ENCODE measurements at places on chromosomes 5 and 9. TPM values are rescaled to one million over a fixed set of nuclear protein-coding genes. Genes with fewer than 3 reads are reported as not detected.

DNA sequence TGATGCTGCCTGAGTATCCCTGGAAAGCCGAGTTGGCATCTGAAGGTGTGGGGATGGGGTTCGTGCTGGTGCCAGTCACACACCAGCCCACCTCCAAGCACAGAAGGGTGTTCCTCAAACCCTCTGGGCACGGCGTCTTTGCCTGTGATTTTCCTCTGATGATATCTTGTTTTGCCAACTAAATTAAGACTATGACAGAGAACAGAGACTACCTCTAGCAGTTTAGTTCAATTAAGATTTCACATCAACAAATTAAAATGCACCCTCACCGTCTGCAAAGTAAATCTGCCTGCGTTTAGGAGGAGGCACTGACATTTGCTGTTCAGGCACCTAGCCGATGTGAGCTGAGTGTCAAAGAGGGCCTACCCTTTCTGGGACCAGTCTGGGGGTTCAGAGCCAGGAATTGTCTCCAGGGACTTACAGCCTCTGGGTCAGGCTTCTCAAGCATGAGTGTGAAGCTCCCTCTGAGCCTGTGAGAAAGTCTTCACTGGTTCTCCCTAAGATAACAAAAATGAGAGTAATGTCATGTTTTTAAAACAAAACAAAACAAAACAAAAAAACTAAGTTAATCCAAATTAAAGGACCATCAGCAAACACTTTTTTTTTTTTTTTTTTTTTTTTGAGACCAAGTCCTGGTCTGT is 55.4 kb upstream of the CTNNA1 start:
- no peaks in the 10 kb centered on the region for H3K27me3 ChIP-seq
- no peak for DNase-seq
- H3K4me3 ChIP-seq = no peak overlapping the region

- no peak overlapping the region for H3K27ac ChIP-seq
- H3K27me3 ChIP-seq = no peaks in the 10 kb centered on the region
- peak; percentile 33 for DNase-seq
- H3K36me3 ChIP-seq = no peaks in the 10 kb centered on the region
These were observed 125.3 kb upstream of the ABCA1 start for GRCh38 chr9:105053209-105053652.

GRCh38 chr5:176507911-176508310 is 29.3 kb downstream of the RNF44 start:
- no peak for DNase-seq
- peaks cover 52% of the 10 kb centered on the region for H3K36me3 ChIP-seq
- H3K27ac ChIP-seq = no peak overlapping the region
- no peaks in the 10 kb centered on the region for H3K27me3 ChIP-seq
- H3K4me3 ChIP-seq = no peak overlapping the region
- peaks cover 6% of the 10 kb centered on the region for H3K4me1 ChIP-seq

DNA sequence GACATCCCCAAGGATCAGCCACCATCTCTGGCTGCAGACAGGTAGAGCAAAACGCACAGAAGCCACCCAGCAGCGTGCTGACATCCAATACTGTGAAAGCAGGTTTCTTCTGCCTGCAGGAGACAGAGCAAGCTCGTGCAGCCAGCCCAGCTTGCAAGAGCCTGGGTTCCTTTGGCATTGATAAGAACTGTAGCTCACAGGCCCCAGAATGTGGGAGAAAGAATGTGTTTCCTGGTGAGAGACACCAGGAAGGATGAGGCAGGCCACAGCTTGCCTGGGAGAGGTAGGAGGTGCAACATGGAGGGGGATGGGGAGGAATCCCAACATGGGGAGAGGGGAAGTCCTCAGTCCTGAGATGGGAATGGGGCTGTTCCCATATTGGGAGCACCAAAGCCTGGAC is 34.0 kb upstream of the ARAP3 start:
- no peak overlapping the region for H3K27ac ChIP-seq
- no peaks in the 10 kb centered on the region for H3K36me3 ChIP-seq
- H3K4me3 ChIP-seq = no peak overlapping the region
- H3K27me3 ChIP-seq = no peaks in the 10 kb centered on the region
- H3K4me1 ChIP-seq = no peaks in the 10 kb centered on the region
- DNase-seq = no peak

- no peak overlapping the region for H3K27ac ChIP-seq
- H3K4me3 ChIP-seq = no peak overlapping the region
- no peaks in the 10 kb centered on the region for H3K4me1 ChIP-seq
These were observed 10.7 kb downstream of the PRRT1B start for GRCh38 chr9:131555841-131556673.

GRCh38 chr9:89776795-89777525 is 172.1 kb downstream of the GADD45G start:
- DNase-seq = no peak
- no peak overlapping the region for H3K27ac ChIP-seq
- no peaks in the 10 kb centered on the region for H3K4me1 ChIP-seq
- H3K4me3 ChIP-seq = no peak overlapping the region

GRCh38 chr9:136673975-136674785 is 11.5 kb downstream of the EGFL7 start:
- no peaks in the 10 kb centered on the region for H3K36me3 ChIP-seq
- H3K4me1 ChIP-seq = peaks cover 8% of the 10 kb centered on the region
- DNase-seq = no peak
- H3K27me3 ChIP-seq = no peaks in the 10 kb centered on the region

Gene RLN2
- not detected for total RNA-seq

DNA sequence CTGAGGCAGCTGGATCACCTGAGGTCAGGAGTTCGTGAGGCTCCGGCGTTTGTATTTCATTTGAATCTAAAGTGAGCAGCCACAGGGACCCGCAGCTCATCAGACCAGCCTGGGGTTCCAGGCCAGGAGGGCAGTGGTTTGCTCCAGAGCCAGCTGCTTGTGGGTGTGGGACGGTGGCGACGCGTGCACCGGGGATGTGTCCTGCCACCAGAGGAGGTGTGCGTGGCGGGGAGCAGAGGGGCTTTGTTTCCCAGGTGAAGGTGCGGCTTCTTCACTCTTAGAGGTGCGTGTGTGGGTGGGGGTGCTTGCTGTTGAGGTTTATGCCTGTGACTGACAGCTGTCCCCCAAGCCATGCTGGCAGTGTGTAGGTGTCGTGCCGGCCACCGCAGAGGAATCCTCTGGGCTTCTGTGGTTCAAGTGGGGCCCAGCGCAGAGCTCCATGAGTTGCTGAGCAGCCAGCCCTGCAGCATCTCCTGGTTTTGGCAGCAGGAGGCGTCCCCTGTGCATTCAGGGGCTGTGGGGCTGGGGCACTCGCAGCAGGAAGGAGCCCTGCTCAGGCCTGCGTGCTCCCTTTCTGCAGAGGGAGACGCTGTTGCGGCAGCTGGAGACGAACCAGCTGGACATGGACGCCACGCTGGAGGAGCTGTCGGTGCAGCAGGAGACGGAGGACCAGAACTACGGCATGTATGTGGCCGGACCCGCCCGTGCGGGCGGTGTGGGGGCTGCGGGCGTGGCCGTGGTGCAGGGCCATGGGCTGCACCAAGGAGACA is 6.9 kb upstream of the AJM1 start:
- no peaks in the 10 kb centered on the region for H3K27me3 ChIP-seq
- H3K27ac ChIP-seq = no peak overlapping the region
- H3K4me3 ChIP-seq = no peak overlapping the region
- DNase-seq = no peak
- no peaks in the 10 kb centered on the region for H3K4me1 ChIP-seq

DNA sequence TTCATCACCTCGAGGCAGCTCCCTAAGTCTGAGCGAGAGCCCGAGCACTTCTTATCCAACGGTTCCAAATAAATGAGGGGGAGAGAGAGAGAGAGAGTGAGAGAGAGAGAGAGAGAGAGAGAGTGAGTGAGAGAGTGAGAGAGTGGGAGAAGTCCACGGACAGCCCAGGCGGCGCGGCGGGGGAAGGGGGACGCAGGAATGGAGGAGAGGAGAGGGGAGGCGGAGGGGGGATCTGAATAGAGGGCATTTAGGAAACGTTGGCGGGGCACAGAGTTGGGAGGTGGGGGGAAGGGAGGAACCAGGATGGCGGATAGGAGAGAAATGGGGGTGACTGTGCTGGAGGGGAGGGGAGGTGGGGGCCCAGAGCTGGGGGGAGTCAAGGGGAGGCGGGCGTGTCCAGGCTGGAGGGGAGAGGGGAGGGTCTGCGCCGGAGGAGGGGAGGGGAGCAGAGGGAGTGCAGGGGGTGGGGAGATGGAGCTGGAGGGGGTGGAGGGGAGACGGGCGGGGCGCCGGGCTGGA is 398 bp upstream of the BASP1 start:
- peaks cover 9% of the 10 kb centered on the region for H3K4me1 ChIP-seq
- DNase-seq = no peak
- peaks cover 42% of the 10 kb centered on the region for H3K27me3 ChIP-seq
- H3K36me3 ChIP-seq = no peaks in the 10 kb centered on the region
- peak overlapping the region; percentile 43 for H3K4me3 ChIP-seq

GRCh38 chr9:107090218-107090617 is 192.9 kb upstream of the RAD23B start:
- no peak for DNase-seq
- no peak overlapping the region for H3K4me3 ChIP-seq
- peaks cover 12% of the 10 kb centered on the region for H3K4me1 ChIP-seq
- H3K36me3 ChIP-seq = no peaks in the 10 kb centered on the region
- no peak overlapping the region for H3K27ac ChIP-seq

GRCh38 chr9:15513335-15513734 is 2.6 kb upstream of the PSIP1 start:
- no peaks in the 10 kb centered on the region for H3K36me3 ChIP-seq
- no peak for DNase-seq
- H3K27me3 ChIP-seq = no peaks in the 10 kb centered on the region
- H3K27ac ChIP-seq = no peak overlapping the region
- H3K4me3 ChIP-seq = no peak overlapping the region
- peaks cover 5% of the 10 kb centered on the region for H3K4me1 ChIP-seq

GRCh38 chr9:128321879-128322403 is 306 bp downstream of the TRUB2 start:
- no peaks in the 10 kb centered on the region for H3K27me3 ChIP-seq
- H3K4me3 ChIP-seq = peak overlapping the region; percentile 75
- peaks cover 49% of the 10 kb centered on the region for H3K36me3 ChIP-seq
- DNase-seq = no peak

DNA sequence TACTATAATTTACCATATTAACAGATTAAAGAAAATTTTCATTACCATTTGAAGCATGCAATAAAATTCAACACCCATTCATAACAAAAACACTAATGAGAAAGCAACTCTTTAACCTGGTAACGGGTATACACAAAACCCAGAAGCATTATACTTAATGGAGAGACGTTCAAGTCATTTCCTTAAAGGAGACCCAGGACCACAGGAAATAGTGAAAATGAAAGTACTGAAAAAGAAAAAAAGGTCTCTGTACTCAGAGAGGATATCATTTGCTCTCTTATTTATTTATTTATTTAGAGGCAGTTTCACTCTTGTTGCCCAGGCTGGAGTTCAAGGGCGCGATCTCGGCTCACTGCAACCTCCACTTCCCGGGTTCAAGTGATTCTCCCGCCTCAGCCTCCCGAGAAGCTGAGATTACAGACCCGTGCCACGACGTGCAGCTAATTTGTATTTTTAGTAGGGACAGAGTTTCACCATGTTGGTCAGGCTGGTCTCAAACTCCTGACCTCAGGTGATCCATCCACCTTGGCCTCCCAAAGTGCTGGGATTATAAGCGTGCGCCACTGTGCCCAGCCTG is 61.6 kb downstream of the SETX start:
- no peak overlapping the region for H3K27ac ChIP-seq
- no peak for DNase-seq
- no peak overlapping the region for H3K4me3 ChIP-seq
- H3K36me3 ChIP-seq = no peaks in the 10 kb centered on the region

Gene F2RL1
- total RNA-seq = 0.46 TPM

DNA sequence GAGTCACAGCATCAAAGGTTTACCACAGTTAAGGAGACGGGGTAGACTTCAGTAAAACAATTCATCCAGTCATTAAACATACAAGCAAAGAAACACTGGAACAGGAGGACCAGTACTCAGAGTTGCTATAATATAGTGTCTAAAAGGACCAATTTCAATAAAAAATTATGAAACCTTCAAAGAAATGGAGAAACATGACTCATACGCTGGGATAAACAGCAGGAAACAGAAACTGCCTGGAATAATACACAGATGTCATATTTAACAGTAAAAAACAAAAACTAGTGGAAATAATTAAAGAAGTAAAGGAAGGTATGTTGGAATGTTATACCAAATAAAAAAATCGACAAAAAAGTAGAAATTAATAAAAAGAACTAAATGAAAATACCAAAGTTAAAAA is 1075.9 kb downstream of the NR2F1-AS1 start:
- no peak for DNase-seq
- no peaks in the 10 kb centered on the region for H3K4me1 ChIP-seq
- H3K27me3 ChIP-seq = no peaks in the 10 kb centered on the region
- no peak overlapping the region for H3K27ac ChIP-seq

Gene ADGRD2
- not detected for total RNA-seq

GRCh38 chr5:133953568-133954145 is 14.8 kb downstream of the C5orf15 start:
- peaks cover 15% of the 10 kb centered on the region for H3K4me1 ChIP-seq
- no peak for DNase-seq
- peak overlapping the region; percentile 34 for H3K4me3 ChIP-seq
- H3K27ac ChIP-seq = peak overlapping the region; percentile 73
- no peaks in the 10 kb centered on the region for H3K27me3 ChIP-seq
- H3K36me3 ChIP-seq = peaks cover 25% of the 10 kb centered on the region

Gene SMARCA2
- 69.5 TPM for total RNA-seq

- no peaks in the 10 kb centered on the region for H3K36me3 ChIP-seq
- H3K27ac ChIP-seq = no peak overlapping the region
- no peak overlapping the region for H3K4me3 ChIP-seq
- H3K27me3 ChIP-seq = no peaks in the 10 kb centered on the region
- H3K4me1 ChIP-seq = no peaks in the 10 kb centered on the region
These were observed 428.3 kb upstream of the CDH6 start for GRCh38 chr5:30765227-30765626.

DNA sequence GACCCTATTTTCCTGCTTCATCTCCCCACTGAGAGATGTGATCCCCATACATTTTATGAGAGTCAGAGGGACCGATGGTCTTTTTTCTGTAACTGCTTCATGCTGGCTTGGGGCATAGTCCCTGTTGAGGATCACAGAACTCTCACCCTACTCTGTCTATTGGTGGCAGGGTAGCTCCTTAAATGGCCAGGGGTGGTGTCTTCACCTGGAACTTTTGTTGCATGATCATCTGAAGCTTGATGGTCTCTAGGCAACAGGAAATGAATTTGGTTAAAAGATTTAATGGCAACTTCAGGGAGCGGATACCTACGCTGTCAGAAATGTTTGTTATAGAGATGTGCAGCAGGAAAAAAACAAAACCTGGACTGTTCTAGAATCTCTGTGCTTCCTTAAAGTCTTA is 87.0 kb upstream of the GLIS3 start:
- peaks cover 4% of the 10 kb centered on the region for H3K4me1 ChIP-seq
- H3K4me3 ChIP-seq = no peak overlapping the region
- no peak overlapping the region for H3K27ac ChIP-seq
- H3K36me3 ChIP-seq = no peaks in the 10 kb centered on the region
- no peak for DNase-seq

GRCh38 chr5:133892774-133893173 is 75.7 kb downstream of the C5orf15 start:
- no peaks in the 10 kb centered on the region for H3K27me3 ChIP-seq
- no peak overlapping the region for H3K27ac ChIP-seq
- no peaks in the 10 kb centered on the region for H3K36me3 ChIP-seq
- no peak overlapping the region for H3K4me3 ChIP-seq
- DNase-seq = no peak

Gene RHOBTB3
- 96.6 TPM for total RNA-seq

Gene PLAC8L1
- total RNA-seq = not detected

- no peaks in the 10 kb centered on the region for H3K27me3 ChIP-seq
- DNase-seq = no peak
- H3K36me3 ChIP-seq = no peaks in the 10 kb centered on the region
- no peaks in the 10 kb centered on the region for H3K4me1 ChIP-seq
- H3K27ac ChIP-seq = no peak overlapping the region
These were observed 210.6 kb downstream of the MAPKAP1 start for GRCh38 chr9:125496313-125496834.

GRCh38 chr5:135313946-135314345 is 85.1 kb downstream of the MACROH2A1 start:
- H3K4me3 ChIP-seq = no peak overlapping the region
- H3K36me3 ChIP-seq = no peaks in the 10 kb centered on the region
- H3K4me1 ChIP-seq = no peaks in the 10 kb centered on the region
- no peak overlapping the region for H3K27ac ChIP-seq

Gene PAEP
- total RNA-seq = not detected

Gene ATOX1
- total RNA-seq = 31.4 TPM

All from gastrocnemius medialis (tissue), 4 donors.